ENCODE measurements at places on chromosomes 1 and 21.

DNA sequence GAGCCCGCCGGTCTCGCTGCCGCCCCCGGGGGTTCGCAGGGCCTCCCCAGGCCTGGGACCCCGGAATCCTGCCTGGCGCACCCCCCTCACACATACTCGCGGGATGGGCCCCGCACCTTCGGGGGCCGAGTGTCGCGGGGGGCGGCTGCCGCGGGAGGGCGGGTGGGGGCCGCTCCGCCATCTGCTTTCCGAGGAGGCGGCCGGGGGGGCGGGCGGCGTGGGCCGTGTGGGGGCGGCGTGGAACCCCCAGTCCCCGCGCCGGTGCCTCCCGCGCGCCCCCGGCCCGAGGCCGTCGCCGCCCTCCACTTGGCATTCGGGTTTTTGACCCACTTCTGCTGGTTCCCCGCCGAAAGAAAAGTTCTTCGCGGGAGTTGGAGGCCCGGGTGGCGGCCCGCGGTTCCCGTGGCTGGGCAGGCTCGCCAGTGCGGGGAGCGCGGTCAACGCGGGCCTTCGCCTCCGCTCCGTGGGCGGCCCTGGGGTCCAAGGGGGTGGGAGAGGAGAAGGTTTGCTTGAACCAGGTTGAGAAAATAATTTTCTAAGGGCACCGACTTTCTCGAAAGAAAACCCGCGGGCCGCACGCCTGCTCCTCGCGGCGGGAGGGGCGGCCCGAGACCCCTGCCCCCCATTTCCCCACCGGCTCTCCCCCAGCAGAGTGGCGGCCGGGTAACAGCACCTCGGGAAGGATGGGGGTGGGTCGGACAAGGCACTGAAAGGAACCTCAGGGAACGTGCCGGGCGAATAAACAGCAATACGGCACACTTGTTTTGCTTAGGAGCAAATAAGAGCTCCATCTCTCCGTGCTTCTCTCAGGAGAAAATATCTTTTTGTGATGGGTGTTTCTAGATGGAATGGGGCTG, 1.6 kb downstream of the PHF13 start:
- DNase-seq = no peak

- no peak for DNase-seq
Measured at GRCh38 chr21:43337901-43338655, 88.9 kb downstream of the SIK1 start.

GRCh38 chr1:228814176-228814575, 78.9 kb downstream of the RHOU start:
- no peak for DNase-seq

DNA sequence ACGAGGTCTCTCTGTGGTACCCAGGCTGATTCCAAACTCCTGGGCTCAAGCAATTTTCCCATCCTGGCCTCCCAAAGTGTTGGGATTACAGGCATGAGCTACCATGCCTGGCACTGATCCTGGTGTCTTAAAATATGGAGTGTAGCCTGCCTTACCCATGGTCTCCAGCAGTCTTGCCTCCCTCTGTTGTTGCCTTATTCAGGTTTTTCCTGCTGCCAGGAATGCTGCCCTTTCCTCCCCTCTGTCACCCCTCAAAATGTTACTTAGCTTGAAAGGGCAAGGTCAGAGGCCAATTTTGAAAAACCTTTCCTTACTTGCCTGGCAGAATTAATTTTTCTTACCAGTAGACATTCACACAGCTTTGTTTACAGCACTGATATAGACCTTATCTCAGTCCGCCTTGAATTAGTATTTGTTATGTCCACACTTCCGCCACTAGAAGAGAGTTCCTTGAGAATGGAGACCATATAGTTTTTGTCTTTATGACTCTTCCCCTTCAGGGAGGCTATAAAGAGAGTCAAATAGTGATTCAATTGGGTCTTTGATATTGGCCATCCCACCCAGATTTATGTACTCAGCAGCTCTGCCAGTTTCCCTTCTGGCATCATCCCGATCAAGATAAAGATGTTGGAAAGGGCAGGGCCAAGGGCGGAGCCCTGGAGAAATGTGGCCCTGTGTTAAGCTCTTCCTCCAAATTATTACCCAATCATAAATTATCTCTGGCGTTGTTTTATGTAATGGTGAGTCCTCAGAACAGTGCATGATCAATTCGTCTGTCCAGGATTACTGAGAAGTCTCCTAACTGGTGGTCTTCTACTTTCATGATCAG, 38.8 kb downstream of the C1orf21 start:
- DNase-seq = no peak

DNA sequence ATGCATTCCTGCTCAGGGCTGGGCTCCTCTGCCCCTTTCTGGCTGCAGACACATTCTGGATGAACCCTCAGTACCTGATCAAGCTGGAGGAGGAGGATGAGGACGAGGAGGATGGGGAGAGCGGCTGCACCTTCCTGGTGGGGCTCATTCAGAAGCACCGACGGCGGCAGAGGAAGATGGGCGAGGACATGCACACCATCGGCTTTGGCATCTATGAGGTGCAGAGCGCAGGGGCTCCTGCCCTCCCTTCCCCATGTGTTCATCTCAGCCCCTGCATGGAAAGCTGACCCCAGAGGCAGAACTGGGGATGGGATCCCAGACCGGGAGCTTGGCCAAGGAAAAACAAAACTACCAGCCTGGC, 43.1 kb downstream of the CAPN2 start:
- no peak for DNase-seq

DNA sequence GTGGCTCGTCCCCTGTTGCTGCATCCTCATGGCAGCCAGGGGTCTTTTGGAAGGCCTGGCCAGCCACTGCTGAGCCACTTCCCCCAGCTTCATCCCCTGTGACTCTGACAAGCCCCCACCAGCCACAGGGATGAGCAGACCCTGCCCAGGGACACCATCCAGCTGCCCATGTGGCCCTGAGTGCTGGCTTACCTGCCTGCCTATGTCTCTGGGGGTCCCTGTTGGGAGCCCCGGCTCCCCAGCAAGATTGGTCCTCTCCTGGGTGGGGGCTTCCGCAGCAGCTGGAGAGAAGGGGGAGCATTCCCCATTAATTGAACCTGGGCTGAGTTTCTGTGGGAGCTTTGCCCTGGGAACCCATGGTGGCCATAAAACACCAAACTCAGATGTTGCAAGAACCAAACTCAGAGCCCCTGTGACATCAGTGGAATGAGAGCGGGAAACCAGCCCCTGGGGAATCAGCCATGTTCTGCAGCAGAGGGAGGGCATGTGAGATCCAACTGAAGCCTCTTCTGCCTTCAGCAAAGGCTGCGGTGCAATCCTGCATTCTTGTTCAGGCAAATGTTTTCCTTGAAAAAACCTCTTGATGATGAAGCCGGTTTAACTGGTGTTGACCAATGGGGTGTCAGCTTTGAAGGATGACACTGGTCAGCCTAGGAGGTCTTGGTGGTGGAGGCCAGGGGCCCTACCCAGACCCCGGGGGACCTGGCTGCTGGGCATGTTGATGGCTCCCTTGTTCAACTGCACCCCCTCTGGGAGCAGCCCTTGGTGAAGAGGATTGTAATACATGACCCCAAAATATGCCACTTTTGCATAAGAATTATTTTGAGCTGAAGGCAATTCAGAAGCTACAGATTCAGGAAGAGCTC, 28.3 kb upstream of the COL18A1 start:
- DNase-seq = no peak

DNA sequence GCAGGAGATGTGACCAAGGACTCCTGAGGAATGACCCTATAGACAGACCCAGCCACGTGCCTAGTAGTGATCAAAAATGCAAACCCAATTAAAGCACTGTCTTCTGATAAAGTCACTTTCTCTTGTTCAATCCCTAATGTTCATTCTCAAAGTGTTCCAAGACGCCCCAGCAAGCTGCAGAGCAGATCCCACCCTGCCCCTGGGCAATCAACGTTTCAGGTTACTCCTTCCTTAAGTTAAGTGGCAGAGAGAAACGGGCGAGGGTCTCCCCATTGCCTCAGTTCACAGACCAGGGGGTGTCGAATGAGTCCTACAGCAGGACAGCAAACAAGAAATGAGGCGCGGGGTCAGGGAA, 699 bp upstream of the RGS2 start:
- DNase-seq = no peak

DNA sequence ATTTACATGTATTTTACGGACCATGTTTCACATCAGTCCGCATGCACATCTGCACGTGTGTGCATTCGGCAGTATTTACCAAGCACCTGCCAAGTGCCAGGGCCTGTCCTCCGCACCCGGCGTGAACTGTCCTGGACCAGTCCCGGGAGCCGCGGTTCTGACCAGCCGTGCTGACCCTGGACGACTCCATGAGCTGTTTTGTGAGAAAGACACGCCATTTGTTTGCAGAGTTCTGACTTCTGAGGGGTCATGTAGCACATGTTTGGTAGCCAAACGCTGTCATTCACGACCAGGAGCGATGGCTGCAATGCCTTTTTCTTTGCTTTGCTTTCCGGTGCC, 3.3 kb upstream of the OLIG2 start:
- DNase-seq = no peak

GRCh38 chr1:75129660-75129982, 4.6 kb upstream of the LHX8 start:
- no peak for DNase-seq
